A549 treated with DMSO at 1 μM for 4 hours (cell line): ENCODE measurements at places on chromosomes 1 and 21. TPM values are rescaled to one million over a fixed set of nuclear protein-coding genes. Genes with fewer than 3 reads are reported as not detected.

Gene INKA2
- total RNA-seq = 1.5 to 3.1 TPM (median 1.9 TPM) in 5 replicates

Gene MYOG
- total RNA-seq = not detected in 5 replicates

Gene FCAMR
- 0.08 TPM in 1 of 5 replicates, not detected in the others for total RNA-seq

Gene IL20
- not detected in 5 replicates for total RNA-seq

Gene ALPL
- total RNA-seq = 0.19 to 0.47 TPM (median 0.31 TPM) in 5 replicates
